ENCODE measurements at places on chromosomes 7 and 10. TPM values are rescaled to one million over a fixed set of nuclear protein-coding genes. Genes with fewer than 3 reads are reported as not detected.

- DNase-seq = no peak
- H3K4me3 ChIP-seq = no peak overlapping the region
These were observed 342.7 kb downstream of the LRMDA start for GRCh38 chr10:75773813-75774782.

DNA sequence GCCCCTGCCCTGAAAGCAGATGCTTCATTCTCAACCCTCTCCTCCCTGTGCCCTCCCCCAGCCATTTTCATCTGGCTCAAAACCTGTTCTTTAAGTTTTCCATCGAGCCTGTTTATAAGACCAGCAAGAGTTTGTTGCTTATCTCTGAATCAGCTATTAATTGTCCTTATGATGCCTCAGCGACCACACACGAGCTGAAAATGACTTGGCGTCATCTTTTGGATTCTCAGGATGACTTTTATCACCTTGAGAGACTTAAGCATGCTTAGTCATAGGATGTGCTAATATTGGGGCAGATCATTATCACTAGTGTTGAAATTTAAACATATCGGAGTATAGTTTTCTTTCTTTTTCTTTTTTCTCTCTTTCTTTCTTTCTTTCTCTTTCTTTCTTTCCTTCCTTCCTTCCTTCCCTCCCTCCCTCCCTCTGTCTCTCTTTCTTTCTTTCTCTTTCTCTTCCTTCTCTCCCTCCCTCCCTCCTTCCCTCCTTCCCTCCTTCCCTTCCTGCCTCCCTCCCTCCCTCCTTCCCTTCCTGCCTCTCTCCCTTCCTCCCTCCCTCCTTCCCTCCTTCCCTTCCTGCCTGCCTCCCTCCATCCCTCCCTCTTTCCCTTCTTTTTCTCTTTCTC is 184.5 kb downstream of the PHTF2 start:
- no peaks in the 10 kb centered on the region for H3K36me3 ChIP-seq
- H3K27ac ChIP-seq = no peak overlapping the region
- peaks cover 7% of the 10 kb centered on the region for H3K4me1 ChIP-seq
- H3K4me3 ChIP-seq = no peak overlapping the region
- H3K27me3 ChIP-seq = no peaks in the 10 kb centered on the region
- no peak for DNase-seq

- no peak overlapping the region for H3K4me3 ChIP-seq
- no peak for DNase-seq
- H3K27me3 ChIP-seq = no peaks in the 10 kb centered on the region
- no peaks in the 10 kb centered on the region for H3K4me1 ChIP-seq
These were observed 36.3 kb upstream of the CDK6 start for GRCh38 chr7:92872701-92873100.

DNA sequence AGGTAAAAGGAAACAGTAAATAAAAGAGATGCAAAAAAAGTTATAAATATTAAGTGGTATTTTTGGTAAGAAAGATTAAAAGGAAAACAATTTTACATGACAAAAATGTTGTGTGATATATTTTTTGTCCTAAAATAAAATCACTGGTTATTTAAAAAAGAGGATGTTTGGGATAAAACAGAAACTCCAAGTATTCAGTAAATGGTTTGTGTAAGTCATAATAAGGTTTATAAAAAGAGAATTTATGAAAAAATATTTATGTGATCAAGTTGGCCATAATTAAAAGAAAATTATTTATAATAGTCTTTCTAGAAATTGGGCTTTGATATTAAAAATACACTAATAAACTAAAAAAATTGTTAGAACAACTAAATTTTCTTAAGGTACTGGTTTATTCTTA is 38.2 kb upstream of the FIGNL1 start:
- no peak for DNase-seq
- H3K27me3 ChIP-seq = peaks cover 3% of the 10 kb centered on the region
- no peak overlapping the region for H3K27ac ChIP-seq
- H3K4me1 ChIP-seq = no peaks in the 10 kb centered on the region
- H3K4me3 ChIP-seq = no peak overlapping the region

DLX5 gene
- 2.3 TPM for total RNA-seq

GRCh38 chr10:62728479-62728878 is 76.0 kb upstream of the ADO start:
- no peak overlapping the region for H3K4me3 ChIP-seq
- H3K27ac ChIP-seq = no peak overlapping the region
- DNase-seq = no peak
- no peaks in the 10 kb centered on the region for H3K27me3 ChIP-seq

HOXA10 gene
- 15.5 TPM for total RNA-seq

PCLO gene
- total RNA-seq = 2.7 TPM

GRCh38 chr10:34061841-34062240 is 727.4 kb upstream of the NRP1 start:
- no peak overlapping the region for H3K27ac ChIP-seq
- no peaks in the 10 kb centered on the region for H3K27me3 ChIP-seq
- H3K4me1 ChIP-seq = no peaks in the 10 kb centered on the region
- no peaks in the 10 kb centered on the region for H3K36me3 ChIP-seq
- no peak overlapping the region for H3K4me3 ChIP-seq
